ENCODE measurements at places on chromosomes 5 and 9.

GRCh38 chr9:128838338-128838737 lies 8.7 kb upstream of the SPOUT1 start:
- DNase-seq: no peak

- no peak for DNase-seq
Observed at GRCh38 chr9:131461166-131461565, 41.6 kb upstream of the POMT1 start.

GRCh38 chr5:72125271-72125940 lies 18.1 kb downstream of the MAP1B start:
- no peak for DNase-seq

DNA sequence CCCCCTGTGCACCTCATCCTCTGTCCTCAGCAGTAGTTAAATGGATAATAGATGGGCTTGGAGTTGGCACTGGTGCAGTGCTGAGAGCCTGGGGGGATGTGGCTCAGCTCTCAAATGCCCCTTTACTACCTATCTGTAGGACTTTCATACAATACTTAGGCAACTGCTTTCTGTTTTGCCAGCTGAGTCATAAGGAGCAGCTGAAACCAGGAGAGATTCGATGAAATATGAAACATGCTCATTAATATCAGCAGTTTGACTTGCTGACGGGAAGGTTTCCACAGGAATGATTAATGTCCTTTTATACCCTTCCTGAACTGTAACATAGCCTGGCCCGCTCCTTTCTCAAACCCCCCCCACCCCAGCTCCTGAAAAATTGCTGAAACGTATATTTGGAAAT lies 142.6 kb downstream of the SAXO1 start:
- DNase-seq: no peak

DNA sequence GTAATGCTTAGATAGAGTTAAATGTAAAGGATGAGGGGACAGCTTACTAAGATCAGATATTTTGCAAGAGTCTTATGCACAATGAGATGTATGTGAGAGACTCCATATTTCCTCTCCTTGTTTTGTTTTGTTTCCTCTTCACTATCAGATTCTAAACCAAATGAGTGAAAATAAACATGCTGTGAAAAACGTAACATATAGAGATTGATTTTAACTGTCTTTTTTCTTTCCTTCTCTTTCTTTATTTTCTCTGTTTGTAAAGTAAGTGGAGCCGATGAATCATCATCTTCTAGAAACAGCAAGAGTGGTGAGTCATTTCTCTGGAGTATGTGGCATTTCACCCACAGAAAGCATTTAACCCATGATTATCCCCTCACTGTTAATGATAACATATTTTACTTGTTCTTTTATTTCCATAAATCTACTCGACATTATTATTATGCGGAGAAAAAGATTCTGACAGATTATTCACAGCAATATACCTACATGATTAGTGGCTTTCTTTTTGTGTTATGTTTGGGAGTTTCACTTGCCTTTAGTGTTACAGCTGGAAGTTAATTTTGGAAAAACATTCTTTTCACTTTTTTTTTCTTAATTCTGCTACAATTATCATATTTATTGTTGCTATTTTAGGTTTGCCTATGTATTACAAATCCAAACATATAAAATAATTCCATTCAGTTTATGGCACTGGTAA lies 2.1 kb upstream of the ANXA1 start:
- DNase-seq: peak; percentile 74

DNA sequence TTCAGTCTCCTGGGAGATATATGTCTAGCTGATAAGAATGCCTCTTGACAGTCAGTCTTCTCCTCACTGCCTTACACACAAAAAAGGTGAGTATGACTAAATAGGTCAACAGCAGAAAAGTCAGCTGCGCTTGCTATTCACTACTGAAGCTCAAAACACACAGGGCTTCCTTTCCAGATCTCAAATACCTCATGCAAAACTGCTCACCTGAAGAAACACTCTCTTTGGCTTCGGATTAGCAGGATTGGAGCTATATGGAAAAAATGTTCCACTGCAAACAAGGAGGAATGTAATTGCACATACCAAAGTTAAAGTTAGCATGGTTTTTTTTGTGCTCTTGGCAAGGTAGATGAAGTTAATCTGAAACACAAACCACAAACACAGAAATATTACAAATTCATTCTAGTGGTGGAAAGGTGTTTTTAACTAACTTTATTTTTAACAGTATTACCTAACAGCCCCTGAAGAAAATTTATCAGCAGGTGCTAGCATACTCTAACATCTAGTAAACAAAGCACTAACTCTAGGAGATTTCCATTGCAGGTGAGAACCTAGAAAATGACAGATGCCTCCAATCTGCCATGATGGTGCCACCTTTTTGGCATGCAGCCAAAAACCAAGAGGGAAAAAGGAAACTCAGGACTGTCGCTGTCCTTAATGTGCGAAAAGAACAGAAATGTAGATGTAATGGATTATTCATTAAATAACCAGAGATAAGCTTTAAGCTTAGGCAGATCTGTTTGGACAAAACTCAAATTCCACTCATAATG lies 31.8 kb downstream of the ERMP1 start:
- DNase-seq: peak; percentile 59

- DNase-seq: no peak
Observed at GRCh38 chr9:132007371-132008025, 72.2 kb downstream of the MED27 start.

- DNase-seq: no peak
Observed at GRCh38 chr5:18003784-18004183, 369.5 kb downstream of the TAF11L14 start.

GRCh38 chr5:180820788-180821321 lies 18.2 kb upstream of the MGAT1 start:
- no peak for DNase-seq

DNA sequence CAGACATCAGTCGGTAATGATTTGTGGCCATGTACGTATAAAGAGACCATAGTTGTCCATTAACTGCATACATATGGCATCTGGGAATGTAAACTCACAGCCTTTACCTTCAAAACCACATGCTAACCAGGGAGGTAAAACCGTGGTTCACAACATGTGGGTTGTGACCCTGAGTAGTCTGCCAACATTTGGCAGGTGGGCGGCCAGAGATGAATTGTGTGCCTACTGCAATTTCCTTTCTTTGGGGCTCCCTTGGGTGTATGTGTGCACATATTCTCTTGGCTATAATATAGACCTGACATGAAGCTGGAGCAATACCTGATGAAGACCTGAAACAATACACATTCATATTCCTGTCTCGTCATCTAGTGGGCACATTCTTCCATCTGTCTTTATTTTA lies 396.0 kb downstream of the MLLT3 start:
- no peak for DNase-seq

GRCh38 chr9:86939891-86940290 lies 7.4 kb downstream of the GAS1 start:
- DNase-seq: no peak

DNA sequence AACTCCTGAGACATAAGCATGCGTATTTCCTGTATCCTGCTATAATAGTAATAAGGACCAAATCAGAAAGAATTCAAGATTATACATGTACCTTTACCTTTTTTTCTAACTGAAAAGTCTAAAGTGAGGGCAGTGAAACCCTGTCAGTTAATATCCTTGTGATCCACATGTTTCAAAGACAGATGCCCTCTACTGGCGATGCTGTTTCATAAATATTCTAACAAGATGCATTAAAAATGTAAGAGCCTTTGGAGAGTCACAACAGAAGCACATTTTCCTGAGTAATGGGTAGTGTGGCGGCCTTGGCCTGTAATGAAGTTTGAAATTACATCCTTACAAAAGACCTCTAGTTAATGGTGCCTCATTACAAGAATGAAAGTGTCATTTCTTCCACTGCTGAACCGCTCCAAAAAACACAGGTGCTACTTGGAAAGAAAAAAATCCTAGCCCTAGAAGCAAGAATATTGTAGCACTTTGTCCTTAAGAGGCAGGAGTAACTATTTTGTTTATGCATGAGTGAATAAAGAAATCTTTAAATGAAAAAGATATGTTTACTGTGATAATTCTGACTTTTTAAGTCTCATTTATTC lies 232.6 kb downstream of the EPB41L4A start:
- peak; percentile 53 for DNase-seq

GRCh38 chr5:98365126-98365525 lies 408.3 kb upstream of the RGMB start:
- DNase-seq: no peak

GRCh38 chr5:43036856-43037635 lies 3.1 kb downstream of the ANXA2R start:
- no peak for DNase-seq

GRCh38 chr9:112218908-112219307 lies 43.8 kb upstream of the SUSD1 start:
- no peak for DNase-seq

GRCh38 chr5:145636371-145636770 lies 198.8 kb downstream of the PRELID2 start:
- DNase-seq: no peak

- no peak for DNase-seq
Observed at GRCh38 chr5:61641748-61642565, 309.9 kb downstream of the ZSWIM6 start.

DNA sequence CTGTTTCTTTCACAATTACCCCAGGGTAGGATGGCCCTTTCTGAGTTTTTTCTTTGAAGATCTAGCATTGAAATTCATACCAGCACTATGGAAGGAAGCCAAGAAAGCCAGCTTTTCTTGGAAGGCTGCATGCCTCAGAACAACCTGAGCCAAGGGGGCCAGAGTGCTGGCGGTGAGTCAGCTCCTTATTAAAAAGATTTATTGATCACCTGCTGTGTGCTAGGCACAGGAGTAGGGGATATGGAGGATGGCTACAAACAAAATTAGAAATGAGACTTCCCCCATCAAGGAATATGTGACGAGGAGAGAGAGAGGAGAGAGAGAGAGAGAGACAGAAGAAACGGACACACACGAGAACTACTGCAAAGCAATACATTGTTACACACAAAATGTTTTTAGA lies 184.6 kb upstream of the PUM3 start:
- DNase-seq: no peak

DNA sequence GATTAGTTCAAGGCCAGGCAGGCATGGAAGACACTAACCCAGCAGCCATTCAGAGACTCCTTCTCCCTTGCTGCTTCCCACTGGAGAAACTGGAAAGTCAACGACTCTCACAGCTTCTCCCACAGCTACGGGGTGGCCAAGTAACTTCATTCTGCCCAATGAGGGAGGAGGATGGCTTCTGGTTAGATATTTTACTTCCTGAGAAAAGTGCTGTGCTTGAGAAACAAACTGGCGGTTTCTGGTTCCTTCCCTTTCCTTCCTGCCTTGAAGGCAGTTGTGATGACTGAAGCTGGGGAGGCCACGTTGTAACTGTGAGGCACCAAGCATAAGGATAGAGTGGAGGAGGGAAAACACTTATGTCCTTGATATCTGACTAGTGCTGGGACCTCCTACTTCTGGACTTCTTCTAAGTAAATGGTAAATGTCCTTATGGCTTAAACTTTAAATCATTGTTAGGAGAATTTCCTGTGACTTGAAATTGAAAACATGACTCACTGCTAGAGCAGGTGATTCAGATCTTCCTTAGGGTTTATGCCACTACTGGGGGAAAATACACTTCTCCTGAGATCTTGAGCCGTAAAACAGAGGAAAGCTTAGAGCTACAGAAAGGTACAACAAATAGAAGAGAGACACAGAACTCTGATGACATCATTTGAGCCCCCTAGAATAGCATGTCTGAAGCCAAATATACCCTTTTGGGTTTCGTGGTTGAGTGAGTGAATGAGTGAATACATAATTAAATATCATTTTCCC lies 3.1 kb upstream of the GNPDA1 start:
- DNase-seq: peak; percentile 54

DNA sequence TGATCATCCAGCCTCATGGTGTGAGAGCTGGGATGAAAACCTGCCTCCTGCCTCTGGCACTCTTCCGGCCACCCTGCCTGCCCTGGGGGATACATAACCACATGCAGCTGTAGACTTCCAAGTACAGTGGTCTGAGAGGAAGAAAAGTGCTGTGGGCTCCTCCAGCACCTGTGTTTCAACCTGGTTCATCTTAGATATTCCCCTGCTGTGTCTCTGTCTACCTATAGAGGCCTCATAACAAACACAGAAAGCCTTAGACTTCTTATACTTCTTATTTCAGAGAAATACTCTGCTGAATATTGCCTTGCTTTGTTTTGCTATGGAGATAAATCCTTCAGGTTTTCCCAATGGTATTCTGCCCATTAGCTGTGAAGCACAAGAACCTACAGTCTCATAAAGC lies 19.6 kb upstream of the TNFAIP8 start:
- no peak for DNase-seq

- no peak for DNase-seq
Observed at GRCh38 chr5:82046276-82046647, 74.4 kb downstream of the ATG10 start.

- DNase-seq: peak; percentile 38
Observed at GRCh38 chr9:10678790-10679189, 66.0 kb upstream of the PTPRD start.

DNA sequence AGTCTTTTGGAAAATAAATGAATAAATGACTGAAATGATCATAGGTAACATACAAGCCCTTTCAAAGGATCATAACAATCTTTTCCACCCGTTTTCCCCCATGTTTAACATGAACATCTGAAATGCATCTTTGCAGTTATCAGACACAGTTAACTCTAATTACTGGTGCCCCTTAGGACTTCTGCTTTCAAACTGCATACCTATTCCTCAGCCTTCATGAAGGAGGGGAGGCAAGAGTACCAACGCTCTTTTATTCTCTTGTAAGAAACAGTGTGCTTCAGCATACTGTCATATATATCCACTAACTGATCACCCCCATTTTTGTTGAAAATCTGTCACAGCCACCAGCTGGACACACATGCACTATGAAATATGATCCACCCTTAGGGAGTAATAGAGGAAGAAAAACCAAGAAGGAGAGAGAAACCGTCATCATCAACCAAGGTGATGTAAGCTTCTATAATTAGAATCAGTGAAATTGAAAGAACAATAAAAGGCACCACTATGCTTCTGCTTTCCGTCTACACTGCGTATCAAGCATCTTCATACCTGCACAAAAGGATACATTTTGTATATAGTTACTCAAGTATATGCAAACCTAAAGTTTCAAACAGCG lies 98.7 kb downstream of the RAPGEF6 start:
- DNase-seq: peak; percentile 25

DNA sequence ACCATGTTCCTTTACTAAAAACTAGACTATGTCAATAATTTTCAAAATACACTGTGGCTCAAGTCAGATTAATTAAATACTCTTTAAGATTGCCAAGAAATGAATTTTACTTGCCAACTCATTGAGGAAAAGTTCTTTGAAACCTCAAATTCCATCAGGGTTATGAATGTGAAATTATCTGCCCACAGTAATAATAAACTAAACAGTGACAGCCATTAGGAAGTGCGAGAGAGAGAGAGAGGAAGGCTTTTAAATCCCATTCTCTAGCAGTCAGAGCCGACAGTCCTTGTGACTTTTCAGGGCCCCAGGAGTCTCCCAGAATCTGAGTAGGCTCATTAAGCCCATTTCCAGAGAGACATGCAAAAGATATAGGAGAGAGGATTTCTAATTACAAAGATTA lies 236.1 kb downstream of the MARCHF11 start:
- no peak for DNase-seq

GRCh38 chr9:31542384-31543055 lies 841.9 kb upstream of the ACO1 start:
- DNase-seq: peak; percentile 64

DNA sequence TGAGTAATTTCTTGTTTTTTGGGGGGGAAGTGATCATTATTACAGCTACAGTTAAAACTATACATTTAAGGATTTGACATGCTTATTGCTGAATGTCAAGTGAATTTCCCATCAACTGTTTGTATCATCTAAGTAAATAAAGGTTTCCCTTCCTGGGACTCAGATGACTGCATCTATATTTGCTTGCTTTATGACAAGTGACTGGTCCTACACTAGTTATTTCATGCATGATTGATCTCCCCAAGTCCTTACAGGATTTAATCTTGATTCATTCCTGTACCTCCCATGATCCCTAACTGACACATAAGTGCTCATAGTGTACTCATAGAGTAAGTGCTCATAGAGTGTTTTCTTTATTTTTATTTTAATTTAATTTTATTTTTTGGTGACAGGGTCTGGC lies 2.8 kb downstream of the TXNDC8 start:
- DNase-seq: no peak
